ENCODE measurements at places on chromosomes 1 and 21.

DNA sequence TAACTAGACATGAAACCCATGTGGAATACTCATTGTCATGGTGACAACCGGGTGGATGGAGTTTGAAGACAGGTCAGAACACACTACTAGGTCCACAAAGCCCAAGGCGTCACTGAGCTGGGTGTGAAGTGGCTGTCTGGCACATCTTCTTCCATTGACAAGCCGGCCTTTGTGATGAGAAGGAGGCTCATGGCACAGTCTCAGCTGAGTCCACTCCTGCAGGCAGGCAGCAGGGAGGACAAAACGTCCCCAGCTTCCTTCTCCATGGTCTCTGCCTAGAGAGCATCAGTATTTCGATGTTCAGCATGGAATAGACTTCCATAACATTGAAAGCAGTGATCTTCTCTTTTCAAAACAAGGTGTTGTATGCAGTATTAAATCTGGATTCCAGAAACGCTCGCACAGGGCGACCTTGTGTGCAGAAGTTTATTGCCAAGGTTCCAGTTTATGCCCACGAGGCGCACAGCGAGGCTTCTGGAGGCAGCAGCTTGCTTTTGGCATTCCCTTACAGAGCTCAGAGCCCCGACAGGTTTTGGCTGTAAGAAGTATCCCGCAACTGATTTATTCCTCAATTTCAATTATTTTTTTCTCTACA, 104.2 kb downstream of the SIM2 start:
- peak; percentile 63 for DNase-seq

DNA sequence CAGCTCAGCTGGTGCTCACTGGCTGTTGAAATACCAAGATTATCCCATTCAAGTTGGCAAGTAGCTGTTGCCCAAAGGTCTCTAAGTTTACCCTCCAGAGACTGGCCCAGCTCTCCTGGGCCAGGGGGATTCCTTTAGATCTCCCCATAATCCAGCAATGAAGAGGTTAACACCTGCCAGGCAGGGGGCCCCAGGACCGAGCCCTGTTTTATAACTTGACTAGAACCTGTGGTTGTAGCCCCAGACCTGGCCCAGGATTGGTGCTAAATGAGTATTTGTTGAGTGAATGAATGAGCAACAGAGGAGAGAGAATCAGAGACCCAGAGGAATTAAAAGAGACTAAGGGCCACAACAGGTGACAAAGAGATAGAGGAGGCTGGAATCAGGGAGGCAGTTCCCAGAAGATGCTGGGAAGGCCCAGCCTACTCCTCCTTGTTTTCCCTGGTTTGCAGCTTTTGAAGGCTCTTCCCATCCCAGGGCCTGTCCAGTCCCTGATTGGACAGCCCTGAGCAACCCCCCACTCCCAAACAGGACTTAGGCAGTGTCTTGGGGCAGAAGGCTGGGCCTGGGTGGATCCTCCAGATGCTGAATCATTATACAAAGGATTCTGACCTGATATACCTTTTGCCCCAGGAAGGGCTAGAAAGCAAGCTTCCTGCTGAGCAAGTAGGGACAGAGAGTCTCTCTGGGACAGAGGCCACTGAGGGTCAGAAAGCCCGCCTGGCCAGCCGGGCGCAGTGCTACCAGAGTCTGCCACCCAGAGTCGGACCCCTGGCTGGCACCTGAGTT, 2.4 kb upstream of the RHBG start:
- no peak for DNase-seq

- DNase-seq: no peak
These were observed 914 bp upstream of the ADGRB2 start for GRCh38 chr1:31765041-31765467.

GRCh38 chr1:11673089-11673769, 7.7 kb downstream of the MAD2L2 start:
- DNase-seq: no peak

Data from kidney (tissue), 22 donors.